ENCODE measurements at places on chromosomes 16 and 17. TPM values are rescaled to one million over a fixed set of nuclear protein-coding genes. Genes with fewer than 3 reads are reported as not detected.

Gene ABAT
- total RNA-seq, result 2.2 TPM

Gene KRT40
- not detected for total RNA-seq

Gene TOX3
- not detected for total RNA-seq

Gene CXCL16
- 1.6 TPM for total RNA-seq

Gene LRRC37A
- total RNA-seq, result 4.5 TPM

Gene PLCD3
- total RNA-seq, result 48.1 TPM

Gene TBC1D3C
- total RNA-seq, result not detected

Gene HOXB1
- total RNA-seq, result not detected

Gene TBC1D26
- not detected for total RNA-seq

Gene TBC1D3B
- 0.37 TPM for total RNA-seq

Gene KRT222
- total RNA-seq, result 0.20 TPM

Gene EFCAB13
- 4.8 TPM for total RNA-seq

Gene WDR59
- total RNA-seq, result 19.0 TPM

Gene KIF1C
- 50.8 TPM for total RNA-seq

Gene TRIM72
- total RNA-seq, result under 0.01 TPM

Gene TUBB3
- 348 TPM for total RNA-seq

Gene MT4
- total RNA-seq, result not detected

Gene NUP93
- total RNA-seq, result 65.4 TPM

Gene LRRC37A2
- total RNA-seq, result 2.6 TPM

Gene CDRT15
- not detected for total RNA-seq

Gene CACNG5
- not detected for total RNA-seq

Gene HOXB8
- 1.5 TPM for total RNA-seq

Gene EFNB3
- 0.37 TPM for total RNA-seq

Gene SPATA22
- total RNA-seq, result 1.1 TPM

Gene ZNF213
- 4.4 TPM for total RNA-seq

Gene SERPINF2
- total RNA-seq, result not detected

Gene CDRT15L2
- not detected for total RNA-seq

Gene SSTR5
- not detected for total RNA-seq

Gene HCFC1R1
- total RNA-seq, result 16.2 TPM

Gene CCL23
- not detected for total RNA-seq

Gene SLC13A2
- not detected for total RNA-seq

Gene PNMT
- not detected for total RNA-seq

Gene ENPP7
- total RNA-seq, result not detected

Gene NPIPA2
- 0.73 TPM for total RNA-seq

Gene PPP1R1B
- total RNA-seq, result not detected

Gene GRIN2C
- total RNA-seq, result under 0.01 TPM

Gene STX1B
- total RNA-seq, result 1.1 TPM

Gene KRT28
- not detected for total RNA-seq

Gene LRRC37B
- total RNA-seq, result 11.3 TPM

Gene AGRP
- total RNA-seq, result not detected

Gene KIF2B
- not detected for total RNA-seq

Gene DCAF7
- 26.4 TPM for total RNA-seq

Gene HBA2
- not detected for total RNA-seq

Gene CTF1
- 1.1 TPM for total RNA-seq

Gene HASPIN
- total RNA-seq, result 13.1 TPM

Gene PPL
- 90.0 TPM for total RNA-seq

Gene CHMP1A
- 107 TPM for total RNA-seq

Gene TMEM204
- total RNA-seq, result 15.8 TPM

Gene HNF1B
- total RNA-seq, result not detected

Gene ZP2
- not detected for total RNA-seq

Gene CCDC200
- total RNA-seq, result 0.37 TPM

Gene ZACN
- not detected for total RNA-seq

Gene HES7
- total RNA-seq, result 0.37 TPM

Gene CLEC19A
- total RNA-seq, result not detected

Gene NT5M
- 2.2 TPM for total RNA-seq

Gene CAMKK1
- total RNA-seq, result 9.9 TPM

Gene DVL2
- 93.2 TPM for total RNA-seq

Gene PIK3R5
- total RNA-seq, result not detected

All from subcutaneous preadipocyte (primary cell).